Osteocyte (in vitro differentiated cells): ENCODE measurements at places on chromosomes 12 and 14. TPM values are rescaled to one million over a fixed set of nuclear protein-coding genes. Genes with fewer than 3 reads are reported as not detected.

- H3K27ac ChIP-seq: no peak overlapping the region
- no peak for DNase-seq
- H3K27me3 ChIP-seq: peaks cover 20% of the 10 kb centered on the region
- H3K36me3 ChIP-seq: no peaks in the 10 kb centered on the region
Measured at GRCh38 chr14:33959692-33960151, 8.8 kb upstream of the EGLN3 start.

DNA sequence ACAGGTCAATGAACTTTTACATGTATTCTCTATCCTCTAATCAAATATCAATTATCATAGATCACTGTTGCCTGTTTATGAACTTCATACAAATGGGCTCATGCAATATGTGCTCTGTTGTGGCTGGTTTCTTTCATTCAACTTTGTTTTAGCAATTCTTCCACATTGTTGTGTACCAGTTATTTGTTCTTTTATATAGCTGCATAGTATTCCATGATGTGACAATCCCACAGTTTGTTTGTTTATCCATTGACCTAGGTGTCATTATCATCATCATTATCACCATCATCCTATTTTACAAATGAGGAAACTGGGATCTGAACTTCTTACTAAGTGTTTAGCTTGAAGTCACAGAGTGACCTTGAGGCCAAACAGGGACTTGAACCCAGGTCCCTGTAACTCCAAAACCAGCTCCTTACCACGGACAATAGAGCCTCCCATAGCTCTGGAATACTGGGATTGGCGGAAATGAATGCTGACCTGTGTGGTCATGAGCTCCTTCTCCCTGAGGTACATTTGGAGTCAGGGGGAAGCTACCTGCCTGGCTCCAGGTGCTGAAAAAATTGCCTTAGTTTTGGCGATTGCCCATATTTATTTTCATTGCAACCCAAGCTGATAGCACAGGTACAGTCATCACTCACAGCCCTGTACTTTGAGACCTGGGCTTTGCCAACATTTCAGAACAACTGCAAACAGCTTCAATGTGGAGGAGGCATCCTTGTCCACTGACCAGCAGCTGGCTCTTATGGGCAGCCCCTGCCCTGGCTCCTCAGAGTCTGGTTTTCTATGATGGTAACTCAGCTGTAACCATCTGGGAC, 9.2 kb downstream of the ZFP36L1 start:
- H3K4me1 ChIP-seq: peaks cover 51% of the 10 kb centered on the region
- H3K27me3 ChIP-seq: no peaks in the 10 kb centered on the region
- H3K36me3 ChIP-seq: peaks cover 19% of the 10 kb centered on the region
- no peak overlapping the region for H3K27ac ChIP-seq
- no peak overlapping the region for H3K4me3 ChIP-seq

DNA sequence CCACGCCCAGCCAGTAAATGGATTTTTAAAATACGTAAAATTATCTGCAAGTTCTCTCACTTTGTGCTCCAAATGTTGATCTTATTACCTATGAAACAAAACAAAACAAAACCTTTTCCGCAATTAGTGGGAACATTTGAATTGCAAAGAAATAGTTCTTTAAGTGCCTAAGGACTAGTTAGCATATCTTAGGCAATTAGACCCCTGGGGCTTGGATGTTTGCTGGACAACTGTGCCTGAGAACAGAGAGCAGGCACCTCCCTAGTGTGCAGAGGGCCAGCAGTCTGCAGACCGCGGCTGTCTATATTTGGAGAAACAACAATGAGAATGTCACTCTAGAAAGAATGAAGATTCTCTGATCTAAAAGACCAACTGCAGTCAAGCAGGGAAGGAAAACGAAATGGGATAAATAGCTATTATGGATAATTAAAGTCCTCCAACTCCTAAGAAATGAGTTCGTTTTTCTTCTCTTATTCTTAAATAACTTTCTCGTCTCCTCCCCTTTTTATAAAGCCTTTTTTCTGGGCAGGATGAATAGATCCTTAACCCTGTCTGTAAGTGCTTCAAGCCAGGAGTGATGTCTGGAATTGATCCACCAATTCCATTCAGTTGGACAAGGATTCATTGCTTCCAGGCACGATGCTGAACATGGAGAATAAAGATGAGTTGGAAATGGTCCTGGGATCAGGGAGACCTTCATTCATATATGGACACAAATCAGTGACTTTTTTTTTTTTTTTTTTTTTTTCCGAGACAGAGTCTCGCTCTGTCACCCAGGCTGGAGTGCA, 16.2 kb downstream of the SLC17A8 start:
- peaks cover 7% of the 10 kb centered on the region for H3K4me1 ChIP-seq
- H3K4me3 ChIP-seq: no peak overlapping the region
- peaks cover 15% of the 10 kb centered on the region for H3K27me3 ChIP-seq
- no peaks in the 10 kb centered on the region for H3K36me3 ChIP-seq

GRCh38 chr14:31142455-31143087, 65.0 kb downstream of the HECTD1 start:
- no peaks in the 10 kb centered on the region for H3K4me1 ChIP-seq
- no peak overlapping the region for H3K27ac ChIP-seq
- peaks cover 37% of the 10 kb centered on the region for H3K36me3 ChIP-seq

- no peak overlapping the region for H3K27ac ChIP-seq
- H3K36me3 ChIP-seq: no peaks in the 10 kb centered on the region
- no peaks in the 10 kb centered on the region for H3K27me3 ChIP-seq
- no peak for DNase-seq
- H3K4me3 ChIP-seq: no peak overlapping the region
Measured at GRCh38 chr14:81366214-81366613, 33.9 kb downstream of the STON2 start.

DNA sequence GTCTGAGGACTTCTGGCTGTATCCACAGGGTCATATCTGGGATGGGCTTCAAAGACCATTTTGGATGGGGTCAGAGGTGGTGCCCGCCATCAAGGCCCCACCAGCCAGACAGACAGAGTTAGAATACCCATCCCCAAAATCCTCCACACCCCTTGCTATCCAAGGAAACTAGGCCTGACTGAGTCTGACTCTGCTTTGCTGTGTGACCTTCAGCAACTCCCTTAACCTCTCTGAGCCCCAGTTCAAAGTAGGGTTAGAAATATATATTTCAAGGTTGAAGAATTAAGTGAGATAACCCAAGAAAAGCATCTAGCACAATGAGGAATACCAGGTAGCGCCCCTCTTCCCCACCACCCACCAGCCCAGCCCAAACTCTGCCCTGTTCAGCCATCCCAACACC, 20.3 kb downstream of the BCL11B start:
- no peak for DNase-seq
- H3K27ac ChIP-seq: no peak overlapping the region
- H3K4me1 ChIP-seq: peaks cover 13% of the 10 kb centered on the region

GRCh38 chr12:26090836-26091510, 33.9 kb downstream of the BHLHE41 start:
- no peak overlapping the region for H3K27ac ChIP-seq
- no peak overlapping the region for H3K4me3 ChIP-seq
- peaks cover 4% of the 10 kb centered on the region for H3K4me1 ChIP-seq

DNA sequence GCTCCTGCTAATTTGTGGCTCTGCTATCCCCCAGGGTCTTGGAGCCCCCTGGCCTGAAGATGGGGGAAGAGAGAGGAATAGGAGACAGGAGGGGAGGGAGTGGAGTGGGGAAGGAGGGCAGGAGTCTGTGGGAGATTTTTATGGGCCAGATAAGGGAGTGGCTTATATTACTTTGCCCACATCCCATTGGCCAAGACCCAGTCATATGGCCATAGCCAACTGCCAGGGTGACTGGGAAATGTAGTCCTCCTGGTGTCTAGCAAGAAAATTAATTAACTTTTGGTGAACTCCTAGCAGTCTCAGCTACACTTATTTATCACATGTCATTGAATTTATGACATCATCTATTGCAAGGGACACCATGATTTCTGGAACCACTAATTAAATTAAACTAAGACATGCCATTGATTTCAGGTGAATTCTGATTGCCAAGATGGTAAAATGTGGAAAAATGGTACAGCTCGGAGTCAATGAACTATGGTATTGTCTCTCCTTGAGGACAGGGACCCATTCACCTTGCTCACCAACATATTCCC, 50.3 kb downstream of the ESRRB start:
- no peak overlapping the region for H3K27ac ChIP-seq
- no peaks in the 10 kb centered on the region for H3K4me1 ChIP-seq
- no peaks in the 10 kb centered on the region for H3K36me3 ChIP-seq

- no peaks in the 10 kb centered on the region for H3K27me3 ChIP-seq
- no peak overlapping the region for H3K4me3 ChIP-seq
- no peak overlapping the region for H3K27ac ChIP-seq
- DNase-seq: no peak
- no peaks in the 10 kb centered on the region for H3K36me3 ChIP-seq
Measured at GRCh38 chr12:24798335-24798734, 150.6 kb downstream of the BCAT1 start.

DNA sequence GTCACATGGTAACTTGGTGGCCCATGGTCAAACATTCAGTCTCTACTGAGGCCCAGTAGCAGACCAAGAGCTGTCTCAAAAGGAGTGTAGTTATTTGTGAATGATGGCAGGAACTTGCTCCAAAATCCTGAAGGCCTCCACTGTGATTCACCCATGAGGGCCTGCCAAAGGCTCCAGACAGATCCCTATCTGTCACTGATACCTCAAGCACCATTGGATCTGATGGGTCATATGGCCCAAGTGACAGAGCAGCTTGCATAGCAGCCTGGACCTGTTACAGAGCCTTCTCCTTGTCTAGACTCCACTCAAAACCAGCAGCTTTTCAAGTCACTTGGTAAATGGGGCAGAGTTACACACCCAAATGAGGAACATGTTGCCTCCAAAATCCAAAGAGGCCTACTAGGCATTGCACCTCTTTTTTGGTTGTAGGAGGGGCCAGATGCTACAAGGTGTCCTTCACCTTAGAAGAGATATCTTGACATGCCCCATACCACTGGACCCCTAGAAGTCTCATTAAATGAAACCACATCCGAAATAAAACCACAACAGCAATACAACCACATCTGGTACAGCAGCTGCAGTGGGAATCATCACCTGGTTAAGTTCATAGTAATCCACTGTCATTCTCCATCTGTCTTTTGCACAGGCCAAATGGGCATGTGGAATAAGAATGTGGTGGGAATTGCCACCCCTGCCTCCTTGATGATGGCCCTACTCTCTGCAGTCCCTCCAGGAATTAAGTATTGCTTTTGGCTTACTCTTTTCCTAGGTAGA, 150.4 kb upstream of the MAX start:
- no peak overlapping the region for H3K27ac ChIP-seq
- H3K4me1 ChIP-seq: peaks cover 26% of the 10 kb centered on the region
- no peaks in the 10 kb centered on the region for H3K36me3 ChIP-seq
- no peak overlapping the region for H3K4me3 ChIP-seq
- no peaks in the 10 kb centered on the region for H3K27me3 ChIP-seq
- no peak for DNase-seq

DNA sequence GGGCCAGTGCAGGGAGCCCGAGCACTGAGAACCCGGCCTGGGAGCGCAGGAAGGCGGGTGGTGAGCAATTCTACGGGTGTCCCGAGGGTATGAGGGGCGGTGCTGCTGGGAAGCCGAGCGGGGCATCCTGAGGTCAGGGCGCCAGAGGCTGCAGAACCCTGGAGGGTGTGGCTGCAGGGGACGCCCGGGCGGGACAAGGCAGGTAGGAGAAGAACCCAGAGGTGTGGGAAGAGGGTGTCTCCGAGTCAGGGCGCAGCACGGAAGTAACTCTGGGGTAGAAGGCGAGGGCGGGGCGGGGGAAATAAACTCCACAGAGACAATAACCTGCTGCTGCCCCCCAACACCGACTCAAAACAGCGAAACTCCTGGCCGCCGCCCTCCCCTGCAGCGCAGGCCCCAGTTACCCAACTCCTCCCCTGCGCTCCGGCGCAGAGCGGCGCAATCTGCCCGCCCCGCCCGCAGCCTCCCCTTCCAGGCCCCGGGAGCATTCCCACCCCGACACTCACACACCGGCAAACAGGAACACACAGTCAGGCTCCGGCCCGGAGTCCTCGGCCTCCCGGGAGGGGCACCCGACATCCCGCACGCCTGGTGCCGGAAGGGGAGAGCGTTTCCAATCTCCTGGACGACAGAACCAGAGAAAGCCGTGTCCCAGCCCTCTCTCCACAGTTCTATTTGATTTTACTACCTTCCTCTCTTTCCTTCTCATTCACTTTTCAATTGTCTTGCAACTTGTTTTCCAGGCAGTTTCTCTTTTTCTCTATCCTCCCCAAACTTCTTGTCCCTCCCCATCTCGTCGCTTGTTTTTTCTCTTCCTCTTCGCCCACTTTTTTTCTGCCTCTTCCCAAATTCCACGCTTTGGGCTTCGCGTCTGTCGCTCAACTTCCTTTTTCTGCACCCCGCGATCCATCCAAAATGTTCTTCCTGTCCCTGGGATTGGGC, 2.4 kb downstream of the HRK start:
- no peak overlapping the region for H3K27ac ChIP-seq
- H3K4me3 ChIP-seq: peak overlapping the region; percentile 72
- peaks cover 79% of the 10 kb centered on the region for H3K27me3 ChIP-seq
- no peak for DNase-seq
- peaks cover 34% of the 10 kb centered on the region for H3K4me1 ChIP-seq

- H3K27ac ChIP-seq: peak overlapping the region; percentile 92
- H3K36me3 ChIP-seq: no peaks in the 10 kb centered on the region
- no peaks in the 10 kb centered on the region for H3K27me3 ChIP-seq
- no peak for DNase-seq
- no peak overlapping the region for H3K4me3 ChIP-seq
- H3K4me1 ChIP-seq: peaks cover 63% of the 10 kb centered on the region
Measured at GRCh38 chr12:76690921-76691700, 72.8 kb upstream of the ZDHHC17 start.

- H3K4me3 ChIP-seq: no peak overlapping the region
- no peak overlapping the region for H3K27ac ChIP-seq
- DNase-seq: no peak
Measured at GRCh38 chr12:16168078-16168477, 109.4 kb downstream of the SLC15A5 start.

DNA sequence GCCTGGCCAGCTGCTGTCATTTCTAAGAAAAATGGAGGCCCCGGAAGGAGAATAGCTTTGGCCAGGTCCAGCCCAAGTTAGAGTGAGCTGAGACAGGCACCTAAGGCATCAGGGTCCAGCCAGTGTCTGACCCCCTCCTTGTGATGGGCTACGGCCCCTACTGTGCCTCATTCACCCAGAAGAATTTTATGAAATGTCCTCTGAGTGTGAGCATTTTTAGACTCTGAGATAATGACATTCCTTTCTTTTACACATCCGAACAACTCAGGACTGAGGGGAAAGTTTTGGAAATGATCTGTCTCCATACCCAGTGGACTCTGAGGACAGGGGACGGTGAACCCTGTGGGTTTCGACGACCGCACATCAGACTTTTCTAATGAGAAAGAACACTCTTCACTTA, 50.4 kb downstream of the SLC24A4 start:
- no peak overlapping the region for H3K27ac ChIP-seq
- H3K36me3 ChIP-seq: no peaks in the 10 kb centered on the region
- H3K27me3 ChIP-seq: peaks cover 35% of the 10 kb centered on the region
- no peaks in the 10 kb centered on the region for H3K4me1 ChIP-seq
- DNase-seq: no peak
- H3K4me3 ChIP-seq: no peak overlapping the region

Gene KRT3
- not detected in 2 replicates for total RNA-seq

Gene NID2
- 58.5 and 62.9 TPM in 2 replicates for total RNA-seq

Gene ADAM21
- total RNA-seq: 0.34 TPM in 1 of 2 replicates, not detected in the other

Gene ACVRL1
- total RNA-seq: not detected in 2 replicates

Gene KRT78
- total RNA-seq: not detected in 2 replicates

Gene CHGA
- total RNA-seq: 0.27 TPM in 1 of 2 replicates, not detected in the other

Gene AICDA
- total RNA-seq: not detected in 2 replicates

Gene LMO3
- total RNA-seq: 1.6 and 1.8 TPM in 2 replicates

Gene ACYP1
- total RNA-seq: 8.8 and 10.4 TPM in 2 replicates

Gene OR5AU1
- total RNA-seq: not detected in 2 replicates

Gene AMN
- 0.37 and 0.86 TPM in 2 replicates for total RNA-seq
